ENCODE measurements at places on chromosomes 3 and 15. TPM values are rescaled to one million over a fixed set of nuclear protein-coding genes. Genes with fewer than 3 reads are reported as not detected.
A peak's percentile ranks its signal among the peaks of the same experiment; 100 is the strongest.

GRCh38 chr3:184382326-184383032, 2.6 kb downstream of the CHRD start:
- DNase-seq = no peak
- H3K27me3 ChIP-seq = peaks cover 12% of the 10 kb centered on the region
- H3K36me3 ChIP-seq = no peaks in the 10 kb centered on the region
- no peak overlapping the region for H3K27ac ChIP-seq

GRCh38 chr15:79881254-79881653, 15.6 kb downstream of the MTHFS start:
- no peaks in the 10 kb centered on the region for H3K36me3 ChIP-seq
- no peaks in the 10 kb centered on the region for H3K27me3 ChIP-seq
- DNase-seq = no peak
- H3K27ac ChIP-seq = no peak overlapping the region

DNA sequence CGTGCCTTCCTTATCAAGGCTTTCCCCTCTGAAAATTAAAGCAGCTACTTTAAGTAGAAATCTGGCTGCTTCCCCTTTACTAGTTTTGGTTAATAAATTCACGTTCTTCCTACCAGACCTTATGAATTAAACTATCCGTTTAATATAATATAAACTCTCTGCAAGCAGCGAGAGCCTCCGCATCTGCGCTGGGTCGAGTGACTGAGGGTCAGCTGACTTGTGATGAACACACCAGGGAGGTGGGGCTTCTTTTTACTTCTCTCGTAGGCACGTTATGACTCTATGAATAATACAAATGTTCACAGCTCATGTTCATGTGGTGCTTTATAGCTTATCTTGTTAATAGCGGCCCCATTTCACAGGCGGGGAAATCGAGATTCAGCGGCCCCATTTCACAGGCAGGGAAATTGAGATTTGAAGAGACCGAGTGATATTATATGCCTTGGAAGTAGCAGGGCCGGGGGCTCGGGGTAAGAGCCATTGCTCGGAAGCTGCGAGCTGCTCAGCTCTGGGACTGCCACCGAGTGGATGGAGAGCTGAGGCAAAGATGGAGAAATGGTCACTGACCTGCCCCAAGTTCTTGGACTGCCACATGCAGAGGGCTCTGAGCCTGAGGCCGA, 8.3 kb downstream of the MUC4 start:
- no peak for DNase-seq
- peaks cover 21% of the 10 kb centered on the region for H3K4me1 ChIP-seq
- H3K27ac ChIP-seq = peak overlapping the region; percentile 65
- H3K36me3 ChIP-seq = no peaks in the 10 kb centered on the region

DNA sequence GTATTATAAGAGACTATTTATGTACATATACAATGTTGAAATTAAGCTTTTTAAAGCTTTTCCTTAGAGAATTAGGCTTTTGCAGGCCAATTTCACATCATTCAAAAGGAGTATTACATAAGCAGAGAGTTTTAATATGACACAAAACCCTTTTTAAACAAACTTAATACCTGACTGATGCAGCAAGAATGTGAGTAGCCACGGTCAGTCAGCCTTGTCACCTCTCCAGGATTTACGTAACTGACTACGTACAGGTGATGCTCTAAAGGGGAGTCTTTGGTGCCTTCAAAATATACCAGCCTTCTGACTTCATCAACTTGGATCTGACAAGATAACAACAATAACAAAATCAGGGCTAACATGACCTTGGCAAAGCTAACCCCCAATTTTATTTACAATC, 44.2 kb upstream of the IGDCC4 start:
- H3K27ac ChIP-seq = no peak overlapping the region
- H3K4me1 ChIP-seq = no peaks in the 10 kb centered on the region
- no peak for DNase-seq
- peaks cover 74% of the 10 kb centered on the region for H3K36me3 ChIP-seq
- no peaks in the 10 kb centered on the region for H3K27me3 ChIP-seq
- H3K4me3 ChIP-seq = no peak overlapping the region

The CKMT1B gene
- total RNA-seq = 2.2 TPM

The KCNH8 gene
- total RNA-seq = 0.33 TPM

The SH3GL3 gene
- total RNA-seq = not detected

The CD276 gene
- total RNA-seq = 39.1 TPM

The MYL3 gene
- total RNA-seq = 0.83 TPM

The CCR1 gene
- 7.5 TPM for total RNA-seq

Data from esophagus muscularis mucosa (tissue), 4 donors.